ENCODE measurements at places on chromosomes 5 and 9.

GRCh38 chr9:86945728-86946200 lies 1.5 kb downstream of the GAS1 start:
- DNase-seq = no peak

GRCh38 chr5:99019254-99019653 lies 90.4 kb upstream of the CHD1 start:
- DNase-seq = no peak

DNA sequence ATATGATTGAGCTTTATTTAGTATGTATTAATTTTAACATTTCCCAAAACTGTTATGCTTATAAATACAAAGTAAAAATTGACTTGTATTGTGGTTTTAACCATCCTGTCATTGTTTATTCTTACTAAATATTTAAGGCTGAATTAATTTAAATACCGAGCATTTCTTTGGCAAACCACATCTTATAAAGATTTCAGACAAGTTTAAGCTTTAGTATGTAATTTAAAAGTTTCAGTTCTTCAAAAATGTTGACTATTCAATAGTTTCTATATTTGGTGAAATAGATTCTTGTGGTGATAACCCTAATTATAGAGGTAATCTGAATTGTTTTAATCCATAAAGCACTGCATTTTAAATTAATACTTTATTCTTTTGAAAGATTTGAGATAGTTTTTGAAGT lies 65.5 kb downstream of the CCNH start:
- DNase-seq = no peak

DNA sequence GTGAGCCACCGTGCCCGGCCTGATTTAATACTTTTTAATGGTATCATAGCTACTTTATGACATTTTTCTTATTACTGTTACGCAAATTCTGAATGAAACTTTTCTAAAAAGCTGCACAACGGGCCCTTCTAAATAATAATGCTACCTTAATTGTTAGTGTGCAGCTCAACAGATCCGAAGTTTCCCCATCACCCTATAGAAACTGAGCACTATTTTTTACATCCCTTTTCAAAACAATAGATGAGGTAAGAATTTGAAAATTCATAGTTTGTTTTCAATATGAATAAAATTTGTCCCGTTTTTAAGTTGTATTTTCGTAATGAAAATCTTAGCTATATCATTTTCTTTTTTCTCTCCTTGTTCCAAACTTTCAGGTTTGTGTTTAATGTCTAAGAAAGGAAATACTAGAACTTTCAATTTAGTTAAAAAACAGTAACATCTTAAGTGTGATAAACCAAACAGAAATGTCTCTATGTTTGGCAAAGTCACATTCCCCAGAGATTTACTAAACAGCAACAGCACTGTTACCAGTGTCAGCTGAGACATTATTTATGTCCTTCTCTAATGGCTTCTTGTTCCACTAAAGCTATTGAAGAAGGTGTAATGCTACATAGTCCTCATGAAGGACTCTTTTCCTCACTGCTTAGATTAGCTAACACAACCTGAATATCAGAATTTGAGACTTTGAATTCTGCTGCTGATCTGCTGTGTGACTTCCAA lies 22.9 kb downstream of the KIF2A start:
- DNase-seq = no peak

GRCh38 chr5:135360278-135361274 lies 38.5 kb downstream of the MACROH2A1 start:
- DNase-seq = no peak

GRCh38 chr5:38719403-38719802 lies 126.4 kb upstream of the OSMR start:
- no peak for DNase-seq

- no peak for DNase-seq
These were observed 586.1 kb upstream of the CDH6 start for GRCh38 chr5:30607301-30607894.

- DNase-seq = no peak
These were observed 139.8 kb downstream of the ESM1 start for GRCh38 chr5:54845567-54845941.

DNA sequence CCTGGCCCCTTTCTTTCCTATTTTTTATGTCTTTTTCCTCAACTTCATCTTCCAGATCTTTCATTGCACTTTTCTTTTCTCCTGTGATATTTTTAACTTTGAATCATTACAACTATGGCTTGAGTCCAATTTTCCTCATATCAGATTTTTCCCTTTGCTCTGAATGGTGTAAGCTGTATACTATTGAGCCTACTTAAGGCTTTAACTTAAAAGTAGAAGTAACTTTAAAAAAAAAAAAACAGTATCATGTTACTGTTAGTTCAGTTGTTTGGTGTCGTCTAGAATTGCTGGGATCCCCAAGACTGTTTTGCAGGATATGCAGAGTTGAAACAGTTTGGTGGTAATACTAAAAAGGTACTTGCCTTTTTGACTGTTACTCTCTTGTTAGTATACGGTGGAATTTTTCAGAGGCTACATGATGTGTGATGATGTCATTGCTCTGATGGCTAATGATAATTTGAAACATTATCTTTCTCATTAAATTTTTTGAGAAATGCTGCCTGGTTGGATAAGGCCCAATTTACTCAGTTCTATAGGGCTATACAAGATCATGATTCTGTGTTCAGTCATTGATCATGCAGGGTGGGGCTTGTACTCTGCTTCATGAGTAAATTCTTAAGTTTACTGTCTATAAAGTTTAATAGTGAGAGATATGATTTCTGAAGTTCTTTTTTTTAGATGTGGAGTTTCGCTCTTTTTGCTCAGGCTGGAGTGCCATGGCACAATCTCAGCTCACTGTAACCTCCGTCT lies 8.8 kb downstream of the NAA35 start:
- DNase-seq = no peak

GRCh38 chr9:104339692-104340091 lies 164.4 kb upstream of the OR13F1 start:
- DNase-seq = no peak

- DNase-seq = no peak
These were observed 44.2 kb downstream of the PWWP2A start for GRCh38 chr5:160075073-160075472.

Data from cerebellar nuclear complex (tissue), 1 donor.